ENCODE measurements at places on chromosomes 5 and 9. TPM values are rescaled to one million over a fixed set of nuclear protein-coding genes. Genes with fewer than 3 reads are reported as not detected.

Gene AGGF1
- 32.6 TPM for total RNA-seq

Gene IL4
- not detected for total RNA-seq

Gene CCDC187
- 0.41 TPM for total RNA-seq

DNA sequence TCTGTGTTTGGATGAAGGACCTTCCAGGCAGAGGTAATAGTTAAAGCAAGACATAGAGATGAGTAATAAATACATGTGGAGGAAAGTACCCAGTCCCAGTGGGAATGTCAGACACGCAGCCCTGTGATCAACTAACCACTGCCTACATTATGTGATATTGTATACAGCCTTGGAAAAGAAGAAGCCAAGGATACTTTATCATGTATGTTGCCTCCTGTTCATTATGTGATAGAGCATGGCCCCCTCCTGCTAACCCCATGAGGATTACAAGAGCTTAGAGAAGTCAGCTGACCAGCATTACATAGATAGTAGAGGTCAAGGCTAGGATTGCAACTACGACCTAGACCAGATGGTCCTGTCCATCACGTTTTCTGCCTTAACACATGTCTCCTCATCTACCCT lies 497.0 kb upstream of the TNC start:
- no peak for DNase-seq

DNA sequence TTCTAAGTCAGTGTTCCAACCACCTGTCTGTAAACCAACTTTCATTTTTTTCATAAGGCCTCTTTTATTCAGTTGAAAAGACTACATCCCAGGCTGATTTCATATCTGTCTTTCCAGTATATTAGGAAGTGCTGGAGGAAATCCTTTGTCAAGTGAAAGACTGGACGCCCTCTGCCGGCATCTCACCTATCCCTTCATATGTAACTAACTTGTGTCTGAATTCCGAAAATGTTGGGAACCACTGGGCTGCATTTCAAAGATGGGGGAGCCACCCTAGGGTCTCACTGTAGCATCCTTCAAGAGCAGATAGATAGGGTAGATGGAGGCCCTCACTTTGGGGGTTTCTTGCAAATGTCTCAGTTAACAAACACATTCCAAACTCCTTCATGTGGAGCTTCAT lies 569.8 kb downstream of the CTNND2 start:
- DNase-seq = no peak

GRCh38 chr5:23419115-23419514 lies 88.3 kb upstream of the PRDM9 start:
- no peak for DNase-seq

GRCh38 chr5:33925278-33925677 lies 10.9 kb upstream of the RXFP3 start:
- DNase-seq = no peak

- no peak for DNase-seq
These were observed 28.7 kb downstream of the TTC23L start for GRCh38 chr5:34867660-34868059.

All from frontal cortex (tissue), 4 donors.